GM19239 (cell line): ENCODE measurements at places on chromosomes 11 and 22.

DNA sequence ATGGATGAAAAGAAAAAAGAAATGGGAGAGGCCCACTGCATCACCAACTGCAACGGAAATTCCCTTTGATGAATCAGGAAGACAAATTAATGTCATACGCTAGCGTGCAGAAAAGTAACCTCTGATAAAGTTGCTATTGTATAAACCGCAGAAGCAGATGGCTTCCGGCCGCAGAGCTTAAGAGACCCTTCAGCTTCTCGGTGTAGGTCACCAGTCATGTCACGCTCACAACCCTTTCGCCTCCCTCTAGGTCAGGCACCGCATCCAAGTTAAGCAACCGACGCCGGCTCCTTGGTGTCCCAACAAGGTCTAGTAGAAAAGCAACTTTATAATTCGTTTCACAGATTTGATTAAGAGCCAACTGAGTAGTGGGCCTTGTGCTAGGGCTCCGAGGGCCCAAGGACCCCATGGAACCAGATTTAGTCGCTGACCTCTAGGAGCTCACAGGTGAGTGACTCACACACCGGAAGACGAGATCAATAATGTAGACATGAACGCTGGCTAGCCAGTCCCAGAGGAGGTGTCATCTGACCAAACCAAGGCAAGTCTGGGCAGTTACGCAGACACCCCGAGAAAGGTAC is 1.2 kb upstream of the ZFP91 start:
- no peak for DNase-seq

DNA sequence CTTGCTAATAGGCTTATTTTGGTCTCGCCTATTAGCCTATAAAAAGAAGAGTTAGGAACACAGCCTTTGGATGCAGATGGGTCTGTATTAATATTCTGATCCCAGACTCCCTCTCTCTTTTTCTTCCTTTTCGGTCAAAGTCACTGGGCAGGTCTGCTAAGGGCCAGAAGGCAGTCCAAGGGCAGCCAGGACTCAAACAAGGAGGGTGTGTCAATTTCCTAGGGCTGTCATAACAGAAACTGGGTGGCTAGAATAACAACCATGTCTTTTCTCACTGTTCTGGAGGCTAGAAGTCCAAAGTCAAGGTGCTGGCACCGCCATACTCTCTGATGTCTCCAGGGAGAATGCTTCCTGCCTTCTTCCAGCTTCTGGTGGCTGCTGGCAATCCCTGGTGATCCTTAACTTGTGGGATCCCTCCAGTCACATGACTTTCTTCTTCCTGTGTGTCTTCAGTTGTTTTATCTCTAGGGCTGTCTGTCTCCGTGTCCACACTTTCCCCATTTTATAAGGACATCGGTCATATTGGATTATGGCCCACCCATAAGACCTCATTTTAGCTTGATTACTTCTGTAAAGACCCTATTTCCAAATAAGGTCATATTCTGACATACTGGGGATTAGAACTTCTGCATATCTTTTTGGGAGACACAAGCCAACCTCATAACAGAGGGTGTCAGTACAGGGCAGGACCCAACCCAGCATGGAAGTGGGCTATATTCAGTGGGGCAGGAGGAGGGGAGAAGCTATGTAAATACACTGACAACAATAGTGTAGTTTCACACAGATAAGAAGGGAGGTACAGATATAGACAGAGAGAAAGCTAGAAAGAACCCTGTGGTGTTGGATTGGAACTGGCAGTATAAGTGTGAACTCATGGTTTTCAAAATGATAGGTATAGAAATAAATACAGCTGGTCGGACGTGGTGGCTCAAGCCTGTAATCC is 5.9 kb upstream of the CSF2RB start:
- no peak for DNase-seq

GRCh38 chr11:110530900-110531741 is 101.4 kb downstream of the FDX1 start:
- no peak for DNase-seq

DNA sequence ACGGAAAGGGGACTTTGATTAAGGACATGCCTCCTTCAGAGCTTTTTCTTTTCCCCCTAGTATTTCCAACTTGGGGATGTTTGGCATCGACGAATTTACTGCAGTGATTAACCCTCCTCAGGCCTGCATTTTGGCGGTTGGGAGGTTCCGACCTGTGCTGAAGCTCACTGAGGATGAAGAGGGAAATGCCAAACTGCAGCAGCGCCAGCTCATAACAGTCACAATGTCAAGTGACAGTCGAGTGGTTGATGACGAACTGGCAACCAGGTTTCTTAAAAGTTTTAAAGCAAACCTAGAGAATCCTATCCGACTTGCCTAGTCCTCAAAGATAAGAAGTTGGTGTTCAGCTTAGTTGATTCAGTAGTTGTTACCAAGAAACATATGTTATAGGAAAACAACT is 78.4 kb downstream of the PDHX start:
- no peak for DNase-seq

DNA sequence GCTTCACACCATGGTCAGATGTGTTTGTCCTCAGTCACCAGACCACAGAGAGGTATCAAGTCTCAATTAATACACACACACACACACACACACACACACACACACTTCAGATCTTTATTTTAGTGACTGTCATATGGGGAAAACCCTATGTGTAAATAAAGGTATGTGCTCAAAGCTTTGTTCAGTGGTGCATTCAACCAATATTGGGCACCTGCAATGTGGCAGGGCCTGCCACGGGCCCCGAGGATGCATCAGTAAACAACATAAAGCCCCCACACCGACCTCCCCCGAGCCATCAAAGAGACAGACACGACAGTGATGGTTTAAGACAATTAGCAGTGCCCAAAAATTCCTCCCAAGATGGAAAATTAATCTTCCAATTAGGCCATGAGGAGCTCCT is 51.6 kb downstream of the SHANK2 start:
- DNase-seq, result no peak

DNA sequence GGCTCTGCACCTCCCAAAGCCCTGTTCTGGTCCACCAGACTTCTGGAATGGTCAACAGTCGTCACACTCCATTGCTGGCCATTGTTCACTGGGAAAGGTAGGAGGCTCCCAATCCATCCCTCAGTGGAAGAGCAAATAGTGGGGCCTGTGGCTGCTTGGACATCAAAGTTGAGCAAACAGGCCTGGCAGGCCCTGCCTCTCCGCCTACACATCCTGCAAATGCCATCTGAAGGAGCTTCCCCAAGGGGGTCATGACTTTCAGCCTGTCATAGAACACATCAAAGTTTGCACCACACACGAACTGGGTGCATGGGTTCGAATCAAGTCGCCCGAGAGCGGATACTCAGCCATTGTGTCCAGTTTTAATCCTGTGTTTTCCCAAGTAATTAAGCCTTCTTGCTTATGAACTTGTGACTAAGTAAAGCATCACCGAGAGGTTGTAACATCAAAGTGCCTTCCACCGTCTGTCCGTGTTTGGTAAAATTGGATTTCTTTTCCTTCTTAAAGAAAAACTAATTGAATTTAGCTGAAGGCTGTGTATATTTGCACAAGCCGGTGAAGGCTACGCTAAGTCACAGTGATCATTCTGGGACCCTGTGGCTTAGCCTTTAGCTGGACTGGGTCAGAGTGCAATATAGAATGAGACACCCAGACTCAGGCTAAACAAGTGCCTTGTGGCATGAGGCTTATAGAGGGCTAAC is 36.1 kb downstream of the CLPB start:
- DNase-seq, result no peak

DNA sequence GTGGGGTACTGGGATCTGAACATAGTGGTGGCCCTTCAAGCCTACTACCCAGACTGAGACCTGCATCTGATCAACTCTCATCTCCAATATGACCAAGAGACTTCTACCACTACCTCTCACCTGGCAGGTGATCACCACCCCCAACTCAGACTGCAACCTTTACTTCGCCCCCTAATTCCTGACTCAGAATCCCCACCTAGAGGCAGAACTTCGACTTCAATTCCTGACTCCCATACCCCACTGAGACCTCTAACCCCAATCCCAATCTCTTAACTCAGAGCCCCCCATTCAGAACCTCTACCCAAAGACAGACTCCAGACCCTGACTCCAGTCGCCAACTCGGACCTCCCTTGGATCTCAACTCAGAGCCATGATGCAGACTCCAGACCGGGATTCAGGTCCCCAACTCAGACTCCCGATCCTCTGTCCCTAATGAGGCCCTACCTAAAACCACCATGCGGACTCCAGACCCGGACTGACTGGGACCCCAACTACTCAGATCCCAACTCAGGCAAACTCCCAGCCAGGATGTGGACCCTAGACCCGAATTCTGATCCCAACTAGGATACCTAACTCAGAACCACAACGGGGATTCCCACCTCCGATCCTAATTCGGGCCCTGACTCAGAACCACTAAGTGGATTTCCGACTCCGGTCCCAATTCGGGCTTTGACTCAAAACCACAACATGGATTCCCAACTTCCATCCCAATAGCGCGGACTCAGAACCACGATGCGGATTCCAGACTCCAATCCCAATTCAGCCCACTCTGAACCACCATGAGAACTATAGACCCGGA is 1.2 kb downstream of the KCNQ1OT1 start:
- no peak for DNase-seq

DNA sequence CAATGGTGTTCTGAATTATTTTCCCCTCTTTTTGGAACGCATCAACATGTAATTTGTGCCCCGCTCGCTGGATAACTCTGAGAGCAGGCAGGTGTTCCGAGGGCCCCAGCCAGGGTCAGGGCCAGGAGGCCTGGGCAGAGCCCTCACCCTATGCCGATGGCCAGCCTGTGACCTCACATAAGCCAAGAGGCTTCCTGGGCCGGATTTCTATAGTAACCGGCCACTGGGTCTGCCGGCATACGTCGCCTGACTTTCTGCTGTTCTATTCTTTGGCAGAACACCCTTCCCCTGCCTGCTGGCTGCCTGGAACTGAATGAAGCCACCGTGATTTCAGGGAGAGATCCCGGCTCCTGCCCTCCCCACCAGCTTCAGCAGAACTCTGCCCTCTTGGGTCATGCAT is 375.2 kb downstream of the SHANK2 start:
- DNase-seq, result no peak

GRCh38 chr11:75264356-75264755 is 23.8 kb downstream of the TPBGL start:
- DNase-seq, result no peak

- DNase-seq, result no peak
Measured at GRCh38 chr11:113994077-113994954, 19.4 kb downstream of the HTR3A start.

DNA sequence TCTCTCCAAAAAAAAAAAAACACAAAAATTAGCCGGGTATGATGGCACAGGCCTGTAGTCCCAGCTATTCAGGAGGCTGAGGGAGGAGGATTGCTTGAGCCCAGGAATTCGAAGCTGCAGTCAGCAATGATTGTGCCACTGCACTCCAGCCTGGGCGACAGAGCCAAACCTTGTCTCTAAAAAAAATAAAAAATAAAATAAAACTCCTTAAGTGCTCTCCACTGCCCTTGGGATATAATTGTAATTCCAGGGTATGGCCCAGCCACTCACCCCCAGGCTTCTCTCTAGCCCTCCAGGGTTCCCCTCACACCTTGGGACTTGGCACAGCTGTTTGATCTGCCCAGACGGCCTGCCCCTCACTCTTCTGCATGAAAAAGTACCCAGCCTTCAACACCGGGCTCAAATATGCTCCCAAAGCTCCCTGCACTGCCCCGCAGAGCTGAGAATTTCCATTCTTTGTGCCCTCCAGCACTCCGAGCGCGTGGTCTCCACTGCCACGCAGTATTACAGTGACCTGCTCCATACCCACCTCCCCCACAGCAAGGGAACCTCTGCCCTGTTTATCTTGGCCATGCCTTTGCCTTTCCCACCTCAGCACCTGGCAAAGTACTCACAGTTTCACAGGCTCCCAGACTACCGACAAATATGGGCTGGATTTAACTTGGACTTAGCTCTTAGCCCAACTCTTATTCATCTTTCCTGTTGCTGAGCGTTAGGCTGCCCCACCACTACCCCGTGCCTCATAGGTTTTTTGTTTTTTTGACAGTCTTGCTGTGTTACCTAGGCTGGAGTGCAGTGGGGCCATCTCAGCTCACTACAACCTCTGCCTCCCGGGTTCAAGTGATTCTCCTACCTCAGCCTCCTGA is 7.6 kb upstream of the FTH1 start:
- no peak for DNase-seq

DNA sequence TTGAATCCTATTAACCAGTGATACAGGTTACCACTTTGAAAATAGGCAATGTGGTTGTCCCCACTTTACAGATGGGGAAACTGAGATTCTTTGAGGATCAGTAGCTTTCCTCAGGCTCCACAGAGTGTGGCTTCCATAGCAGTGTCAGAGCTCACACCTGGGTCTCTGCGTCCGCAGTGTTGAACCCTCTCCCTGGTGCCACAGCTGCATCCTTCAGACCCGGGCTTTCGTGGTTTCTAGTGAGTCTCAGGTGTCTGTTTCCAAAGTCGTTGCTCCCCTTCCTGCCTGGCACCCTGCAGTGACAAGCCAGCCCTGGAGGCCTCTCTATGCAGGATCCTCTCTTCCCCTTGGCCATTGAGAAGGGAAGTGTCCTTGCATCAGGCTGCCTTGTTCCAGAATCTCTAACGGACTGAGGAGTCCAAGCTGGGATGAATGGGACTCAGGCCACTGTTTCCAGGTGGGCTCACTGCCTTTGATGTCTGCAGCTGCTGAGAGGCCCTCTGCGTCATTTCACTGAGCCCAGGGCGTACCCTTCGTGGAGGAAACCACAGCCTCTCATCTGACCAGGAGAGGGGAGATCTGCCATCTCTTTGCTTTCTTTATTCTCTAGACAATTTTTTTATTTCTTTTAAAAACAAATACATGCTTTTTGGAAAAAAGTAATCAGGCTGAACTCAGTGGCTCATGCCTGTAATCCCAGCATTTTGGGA is 48.4 kb upstream of the MICAL2 start:
- no peak for DNase-seq

DNA sequence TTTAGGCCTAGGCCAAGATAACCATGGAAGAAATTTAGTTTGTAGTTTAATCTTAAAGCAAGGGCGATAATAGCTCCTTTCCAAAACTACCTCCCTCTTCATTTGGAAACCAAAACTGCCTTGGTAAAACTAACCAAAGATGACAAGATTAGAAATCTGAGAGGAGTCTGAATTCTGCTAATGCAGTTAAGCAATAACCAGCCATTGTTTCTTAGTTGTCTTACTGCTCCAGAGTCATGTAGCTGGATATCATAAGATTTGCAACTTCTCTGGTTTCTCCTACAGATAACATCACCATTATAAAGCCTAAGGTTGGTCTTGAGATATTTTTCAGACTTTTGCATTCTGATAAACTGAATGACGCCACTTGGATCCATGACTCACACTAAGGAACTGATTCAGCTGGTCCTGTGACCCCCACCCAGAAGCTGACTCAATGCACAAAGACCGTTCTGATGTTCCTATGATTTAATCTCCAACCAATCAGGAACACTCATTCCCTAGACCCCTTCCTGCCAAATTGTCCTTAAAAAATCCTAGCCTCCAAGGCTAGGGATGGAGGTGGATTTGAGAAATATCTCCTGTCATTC is 200.8 kb downstream of the LUZP2 start:
- DNase-seq, result no peak

DNA sequence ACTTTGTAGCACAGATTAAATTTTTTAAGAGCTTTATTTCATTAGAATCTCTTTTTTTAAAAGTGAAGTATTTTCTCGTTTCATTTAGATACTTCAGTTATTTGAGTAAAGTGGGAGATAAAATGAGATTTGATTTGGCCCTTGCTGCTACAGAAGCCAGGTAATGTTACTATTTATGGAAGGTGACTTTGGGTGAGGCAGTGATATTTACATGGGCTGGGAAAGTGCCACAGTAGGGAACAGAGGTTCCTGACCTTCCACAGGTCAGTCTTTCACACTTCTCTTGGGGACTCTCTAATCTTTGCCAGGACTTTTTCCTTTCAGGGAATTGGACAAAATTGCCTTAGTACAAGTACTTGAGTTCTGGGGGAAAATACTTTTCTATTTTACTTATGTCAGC is 20.4 kb downstream of the CTR9 start:
- DNase-seq, result no peak

GRCh38 chr11:21179770-21180169 is 510.4 kb downstream of the NELL1 start:
- DNase-seq, result no peak
